ENCODE measurements at places on chromosomes 16 and 17. TPM values are rescaled to one million over a fixed set of nuclear protein-coding genes. Genes with fewer than 3 reads are reported as not detected.

DNA sequence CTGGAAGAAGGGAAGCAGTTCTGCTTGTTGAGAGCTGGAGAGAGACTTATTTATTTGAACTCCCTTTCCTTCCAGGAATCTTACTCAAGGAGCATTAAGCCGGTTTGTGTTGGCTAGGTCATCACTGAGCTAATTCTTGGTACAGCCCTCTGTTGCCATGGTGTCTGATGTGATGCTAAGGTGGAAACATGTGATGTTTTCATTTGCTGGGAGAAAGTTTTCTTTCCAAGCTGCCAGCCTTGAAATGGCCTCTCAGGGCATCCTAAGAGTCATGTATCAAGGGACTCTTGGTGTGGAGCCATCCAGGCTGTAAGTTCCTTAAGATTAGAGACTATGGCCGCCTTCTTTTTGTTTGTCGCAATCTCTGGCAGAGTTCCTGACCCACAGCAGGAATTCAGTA, 4.2 kb downstream of the PSKH1 start:
- no peak for DNase-seq

DNA sequence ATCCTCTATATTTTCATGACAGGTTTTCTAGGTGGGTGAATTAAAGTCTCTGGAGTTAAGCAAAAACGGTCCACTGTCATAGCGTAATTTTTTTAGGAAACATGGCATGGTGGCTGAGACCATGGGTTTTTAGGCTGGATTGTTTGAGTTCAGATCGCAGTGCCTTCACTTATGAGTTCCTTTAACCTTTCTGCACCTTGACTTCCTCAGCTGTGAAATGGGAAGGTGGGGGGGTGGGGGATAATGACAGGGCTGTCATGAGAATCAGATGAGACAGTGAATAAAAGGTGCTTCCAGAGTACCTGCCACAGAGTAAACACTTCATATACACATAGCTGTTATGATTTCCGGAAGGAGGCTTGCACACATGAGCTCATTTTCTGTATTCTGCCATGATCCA, 11.8 kb downstream of the PRCD start:
- no peak for DNase-seq

- DNase-seq = no peak
Observed at GRCh38 chr17:36542755-36543154, 2.0 kb upstream of the GGNBP2 start.

GRCh38 chr16:11799017-11799381, 1.9 kb upstream of the ZC3H7A start:
- no peak for DNase-seq

DNA sequence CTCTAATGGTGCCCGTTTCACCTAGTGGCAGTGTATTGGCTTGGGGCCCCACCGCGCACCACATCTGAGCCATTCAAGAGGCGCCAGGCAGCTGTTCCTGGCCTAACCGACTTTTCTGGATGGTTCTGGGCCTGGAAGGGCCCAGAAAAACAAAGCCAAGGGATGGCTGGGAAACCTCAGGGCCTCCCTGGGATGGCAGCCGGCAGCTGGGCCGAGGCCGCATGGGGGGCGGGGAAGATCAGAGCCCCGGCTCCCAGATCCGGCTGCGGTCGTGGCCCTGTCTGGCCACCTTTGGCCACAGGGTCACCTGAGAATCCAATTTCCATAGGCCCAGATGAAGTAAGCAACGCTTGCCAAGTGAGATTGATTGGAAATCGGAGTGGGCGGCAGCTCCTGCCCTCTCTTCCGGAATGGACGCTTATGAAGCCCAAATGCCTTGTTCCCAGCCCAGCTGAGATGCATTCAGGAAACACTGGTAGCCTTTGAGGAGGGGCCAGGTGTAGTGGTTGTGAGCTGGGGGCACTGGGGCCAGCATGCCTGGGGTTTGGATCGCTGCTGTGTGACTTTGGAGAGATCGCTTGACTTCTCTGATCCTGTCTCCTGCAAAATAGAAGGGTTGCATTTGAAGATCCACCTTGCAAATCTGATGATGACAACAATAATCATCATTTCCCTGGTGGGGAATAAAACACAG, 163.8 kb upstream of the GSE1 start:
- DNase-seq = no peak

GRCh38 chr17:68812876-68813584, 142.2 kb downstream of the ABCA8 start:
- DNase-seq = no peak

Gene TEKT3
- polyA plus RNA-seq = 0.69 TPM

GRCh38 chr17:62605588-62605987, 21.9 kb upstream of the MRC2 start:
- no peak for DNase-seq

Measured in AG04450 (cell line).